ENCODE measurements at places on chromosomes 7 and 10. TPM values are rescaled to one million over a fixed set of nuclear protein-coding genes. Genes with fewer than 3 reads are reported as not detected.
A peak's percentile ranks its signal among the peaks of the same experiment; 100 is the strongest.

MEPCE gene
- total RNA-seq: 50.2 TPM

HOXA5 gene
- total RNA-seq: not detected

DNA sequence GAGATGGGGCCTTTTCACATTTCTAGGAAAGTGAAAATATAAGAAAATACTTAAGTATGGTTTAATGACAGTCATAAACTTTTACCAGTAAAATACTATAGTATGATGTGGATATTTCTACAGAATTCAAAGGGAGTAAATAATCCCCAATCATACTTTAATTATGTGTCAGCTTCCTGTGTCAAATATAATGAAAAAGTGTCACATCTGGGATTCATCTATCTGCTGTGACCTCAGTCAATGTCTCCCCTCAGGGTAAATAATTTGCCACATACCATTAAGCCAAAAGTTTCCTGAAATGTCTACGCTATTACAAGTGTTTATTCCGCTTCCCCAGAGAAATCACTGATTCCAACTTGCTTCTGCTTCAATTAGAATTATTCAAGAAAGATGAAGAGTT is 110.5 kb downstream of the ITGA8 start:
- H3K27me3 ChIP-seq: peaks cover 4% of the 10 kb centered on the region
- H3K4me1 ChIP-seq: no peaks in the 10 kb centered on the region
- H3K4me3 ChIP-seq: no peak overlapping the region
- DNase-seq: no peak
- no peak overlapping the region for H3K27ac ChIP-seq

ZNF365 gene
- not detected for total RNA-seq

DNA sequence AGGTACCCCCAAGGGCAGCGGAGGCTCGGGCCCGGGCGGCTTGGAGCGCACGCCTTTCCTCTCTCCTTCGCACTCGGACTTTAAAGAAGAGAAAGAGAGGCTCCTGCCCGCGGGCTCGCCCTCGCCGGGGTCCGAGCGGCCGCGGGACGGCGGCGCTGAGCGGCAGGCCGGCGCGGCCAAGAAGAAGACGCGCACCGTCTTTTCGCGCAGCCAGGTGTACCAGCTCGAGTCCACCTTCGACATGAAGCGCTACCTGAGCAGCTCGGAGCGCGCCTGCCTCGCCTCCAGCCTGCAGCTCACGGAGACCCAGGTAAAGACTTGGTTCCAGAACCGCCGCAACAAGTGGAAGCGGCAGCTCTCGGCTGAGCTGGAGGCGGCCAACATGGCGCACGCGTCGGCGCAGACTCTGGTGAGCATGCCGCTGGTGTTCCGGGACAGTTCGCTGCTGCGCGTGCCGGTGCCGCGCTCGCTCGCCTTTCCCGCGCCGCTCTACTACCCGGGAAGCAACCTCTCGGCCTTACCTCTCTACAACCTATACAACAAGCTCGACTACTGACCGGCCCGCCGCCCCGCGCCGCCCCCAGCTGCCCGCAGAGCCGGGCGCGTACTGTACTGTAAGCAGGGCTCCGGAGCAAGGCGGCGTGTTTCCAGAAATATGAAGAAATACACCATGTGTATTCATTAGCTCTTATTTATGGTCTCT is 1.8 kb downstream of the HMX2 start:
- H3K27me3 ChIP-seq: peaks cover 55% of the 10 kb centered on the region
- H3K36me3 ChIP-seq: peaks cover 8% of the 10 kb centered on the region
- H3K27ac ChIP-seq: peak overlapping the region; percentile 28
- peaks cover 53% of the 10 kb centered on the region for H3K4me1 ChIP-seq
- H3K4me3 ChIP-seq: peak overlapping the region; percentile 62
- DNase-seq: no peak

DNA sequence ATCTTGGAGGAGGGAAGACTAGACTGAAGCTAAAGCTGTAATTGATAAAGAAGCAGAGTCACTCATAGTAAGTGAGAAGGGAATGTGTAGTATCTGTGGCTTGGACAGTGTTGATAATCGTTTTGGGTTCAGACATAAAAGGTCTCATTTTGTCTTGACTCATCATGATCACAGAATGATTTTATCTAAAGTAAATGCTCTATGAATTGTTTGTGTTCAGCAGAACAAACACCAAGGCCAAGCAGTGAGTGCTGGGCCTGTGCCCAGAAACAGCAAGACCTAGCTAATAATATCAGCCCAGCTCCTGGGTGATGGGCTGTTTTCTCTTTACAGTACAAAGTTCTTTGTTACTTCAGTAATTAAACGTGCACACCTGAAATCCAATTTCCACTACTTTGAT is 26.7 kb upstream of the CD36 start:
- no peak overlapping the region for H3K4me3 ChIP-seq
- H3K36me3 ChIP-seq: no peaks in the 10 kb centered on the region
- H3K27me3 ChIP-seq: no peaks in the 10 kb centered on the region
- DNase-seq: no peak
- no peak overlapping the region for H3K27ac ChIP-seq

ZNF862 gene
- 24.8 TPM for total RNA-seq

FEZF1 gene
- total RNA-seq: not detected

GRCh38 chr10:60266513-60266912 is 123.2 kb downstream of the ANK3 start:
- H3K36me3 ChIP-seq: no peaks in the 10 kb centered on the region
- no peak for DNase-seq
- no peak overlapping the region for H3K4me3 ChIP-seq
- H3K4me1 ChIP-seq: no peaks in the 10 kb centered on the region
- H3K27me3 ChIP-seq: peaks cover 8% of the 10 kb centered on the region
- H3K27ac ChIP-seq: no peak overlapping the region

GRCh38 chr7:40717242-40717641 is 582.4 kb downstream of the SUGCT start:
- no peak overlapping the region for H3K27ac ChIP-seq
- DNase-seq: peak; percentile 62
- H3K4me1 ChIP-seq: peaks cover 4% of the 10 kb centered on the region

- no peak overlapping the region for H3K4me3 ChIP-seq
- no peak for DNase-seq
- H3K4me1 ChIP-seq: no peaks in the 10 kb centered on the region
- no peak overlapping the region for H3K27ac ChIP-seq
- H3K36me3 ChIP-seq: no peaks in the 10 kb centered on the region
- H3K27me3 ChIP-seq: peaks cover 20% of the 10 kb centered on the region
Observed at GRCh38 chr7:29063236-29063635, 83.1 kb downstream of the CPVL start.

DNA sequence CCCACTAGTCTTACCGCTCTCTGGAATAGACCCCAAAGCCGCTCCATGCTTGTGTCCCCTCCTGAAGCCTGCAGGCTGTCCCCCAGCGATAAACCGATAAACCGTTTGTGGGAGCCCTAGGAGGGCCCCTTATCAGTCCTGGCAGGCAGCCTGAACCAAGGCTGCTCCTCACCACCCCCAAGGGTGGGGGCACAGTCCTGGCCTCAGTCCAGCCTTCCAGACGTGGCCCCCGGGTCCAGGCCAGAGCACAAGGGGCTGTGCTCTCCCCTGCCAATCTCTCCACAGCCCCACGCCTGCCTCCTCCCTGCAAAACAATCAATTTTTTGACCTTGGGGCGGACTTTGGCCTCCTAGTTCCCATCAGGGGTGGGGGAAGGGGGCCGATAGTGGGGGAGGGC is at the start of gene TFR2:
Gene TFR2, minus strand, starts transcription at position 90 of the 397 bp plus-strand sequence. Its CDS starts 43 bp downstream, at position 47.
- no peak within 1 kb of the TSS for H3K27ac ChIP-seq
- H3K4me1 ChIP-seq: no peaks in the 10 kb centered on the region
- no peak within 1 kb of the TSS for H3K4me3 ChIP-seq
- DNase-seq: no peak
- no peaks in the 10 kb centered on the region for H3K36me3 ChIP-seq

DNA sequence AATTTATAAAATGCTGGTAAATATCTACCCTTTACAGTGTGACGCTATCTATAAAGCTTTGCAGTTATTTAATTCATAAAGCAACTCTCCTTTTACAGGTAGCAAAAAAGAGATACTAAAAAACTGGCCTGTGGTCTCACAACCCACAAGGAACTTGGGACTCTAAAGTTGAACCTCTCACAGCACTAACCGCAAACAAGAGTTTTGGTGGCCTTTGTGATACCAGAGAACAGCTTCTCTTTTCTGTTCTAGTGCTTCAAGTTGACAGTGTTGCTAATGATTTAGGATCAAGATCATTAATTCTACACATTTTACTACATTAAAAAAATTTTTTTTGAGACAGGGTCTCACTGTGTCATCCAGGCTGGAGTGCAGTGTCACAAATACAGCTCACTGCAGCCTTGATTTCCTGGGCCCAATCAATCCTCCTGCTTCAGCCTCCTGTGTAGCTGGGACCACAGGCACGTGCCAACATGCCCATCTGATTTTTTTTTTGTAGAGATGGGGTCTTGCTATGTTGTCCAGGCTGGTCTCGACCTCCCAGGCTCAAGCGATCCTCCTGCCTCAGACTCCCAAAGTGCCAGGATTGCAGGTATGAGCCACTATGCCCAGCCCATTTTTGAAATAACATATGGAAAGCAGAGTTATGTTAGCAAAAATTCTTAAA is 56.0 kb upstream of the ST8SIA6 start:
- no peaks in the 10 kb centered on the region for H3K27me3 ChIP-seq
- DNase-seq: peak; percentile 65
- H3K4me1 ChIP-seq: peaks cover 54% of the 10 kb centered on the region
- H3K27ac ChIP-seq: peak overlapping the region; percentile 76

DNA sequence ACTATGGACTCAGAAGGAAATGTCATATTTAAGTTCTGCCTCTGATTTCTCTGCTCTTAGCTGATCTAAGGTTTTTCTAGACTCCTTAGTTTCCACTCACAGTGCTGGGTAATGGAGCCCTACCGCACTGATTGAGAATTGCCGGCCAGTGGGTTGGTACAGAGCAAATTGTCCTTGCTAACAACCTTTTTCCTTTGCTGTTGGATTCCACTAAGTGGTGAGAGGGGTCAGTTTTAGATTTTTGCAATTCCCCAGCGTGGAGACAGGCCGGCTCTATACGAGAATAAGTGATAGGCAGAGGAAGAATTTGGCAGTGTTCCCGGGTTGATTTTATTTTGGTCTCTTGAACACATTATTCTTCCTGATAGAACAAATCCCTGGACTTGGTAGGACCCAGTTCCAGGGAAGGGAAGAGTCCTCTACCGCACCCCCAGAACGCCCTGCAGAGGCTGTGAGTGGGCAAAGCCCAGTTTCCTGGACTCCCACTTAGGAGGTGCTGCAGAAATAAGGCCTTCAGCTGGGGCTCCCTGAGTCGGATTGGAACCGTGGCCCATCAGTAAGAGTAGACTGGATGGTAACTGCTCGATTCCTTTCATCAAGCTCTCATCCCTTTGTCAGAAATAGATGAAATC is 3.0 kb upstream of the NRP1 start:
- peaks cover 15% of the 10 kb centered on the region for H3K4me1 ChIP-seq
- no peaks in the 10 kb centered on the region for H3K36me3 ChIP-seq
- no peak for DNase-seq
- no peak overlapping the region for H3K27ac ChIP-seq
- H3K27me3 ChIP-seq: peaks cover 61% of the 10 kb centered on the region

- H3K4me1 ChIP-seq: no peaks in the 10 kb centered on the region
- peaks cover 22% of the 10 kb centered on the region for H3K36me3 ChIP-seq
- H3K27ac ChIP-seq: no peak overlapping the region
- H3K4me3 ChIP-seq: no peak overlapping the region
Observed at GRCh38 chr7:30717181-30717580, 34.8 kb upstream of the INMT start.

WDFY4 gene
- not detected for total RNA-seq

HTR7 gene
- total RNA-seq: not detected

DNA sequence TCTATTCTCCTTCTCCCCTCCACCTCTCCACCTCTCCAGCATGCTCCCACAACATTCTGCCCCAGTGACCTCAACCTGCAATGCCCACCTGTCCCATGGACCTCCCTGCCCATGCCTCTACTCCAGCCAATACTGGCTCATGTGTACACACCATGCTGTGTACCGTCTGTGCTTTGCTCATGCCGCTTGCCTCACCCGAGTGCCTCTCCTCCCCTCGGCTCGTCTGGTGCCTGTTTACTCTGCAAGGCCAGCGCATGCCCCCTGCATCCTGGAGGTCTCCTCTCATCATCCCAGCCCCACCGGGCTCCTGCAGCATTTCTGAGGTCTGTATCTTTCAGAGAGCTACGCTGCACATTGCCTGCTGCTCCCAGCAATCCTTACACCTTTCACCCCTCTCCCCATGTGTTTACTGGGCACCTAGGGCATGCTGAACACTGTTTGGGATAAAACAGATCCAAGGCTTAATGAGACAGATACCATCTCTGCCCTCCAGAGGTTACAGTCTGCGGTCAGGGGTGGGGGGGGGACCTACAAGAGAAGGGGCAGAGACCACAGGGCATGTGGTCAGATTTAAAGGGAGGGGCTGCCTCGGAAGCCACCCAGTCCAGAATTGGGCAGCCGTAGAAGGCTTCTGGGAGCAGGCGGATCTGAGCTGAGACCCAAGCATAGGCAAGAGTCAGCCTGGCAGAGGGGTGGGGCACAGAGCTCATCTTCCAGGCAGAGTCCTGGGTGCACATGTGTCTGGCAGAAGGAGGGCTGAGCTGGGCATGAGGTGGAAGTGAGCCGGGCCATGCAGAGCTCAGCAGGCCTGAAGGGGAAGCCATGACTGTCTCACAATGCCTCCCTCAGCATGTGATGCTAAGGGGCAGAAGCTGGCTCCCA is 29.6 kb upstream of the PSAP start:
- H3K27ac ChIP-seq: no peak overlapping the region
- peaks cover 13% of the 10 kb centered on the region for H3K4me1 ChIP-seq
- H3K4me3 ChIP-seq: no peak overlapping the region

SPDYE8 gene
- not detected for total RNA-seq

DNA sequence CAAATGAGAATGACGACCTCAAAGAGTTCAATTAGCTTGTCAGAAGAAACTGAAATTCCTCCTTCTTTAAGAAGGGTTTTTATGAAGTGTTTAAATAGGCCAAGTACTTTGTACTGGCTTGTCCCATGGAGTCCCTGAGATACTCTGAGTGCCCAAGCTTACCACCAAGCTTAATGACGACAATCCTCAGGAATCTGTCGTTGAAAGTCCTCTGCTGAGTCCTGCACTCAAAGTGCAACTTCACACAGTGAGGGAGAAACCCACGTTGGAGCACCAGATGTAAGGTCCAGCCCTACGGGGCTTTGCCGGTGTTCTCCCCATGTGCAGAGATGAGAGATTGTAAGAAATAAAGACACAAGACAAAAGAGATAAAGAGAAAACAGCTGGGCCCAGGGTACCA is 42.8 kb upstream of the AKR1C2 start:
- no peaks in the 10 kb centered on the region for H3K27me3 ChIP-seq
- no peak overlapping the region for H3K27ac ChIP-seq
- H3K4me1 ChIP-seq: no peaks in the 10 kb centered on the region
- H3K36me3 ChIP-seq: no peaks in the 10 kb centered on the region

GRCh38 chr7:100875356-100875751 is 451 bp downstream of the SRRT start:
- DNase-seq: peak; percentile 68
- H3K4me1 ChIP-seq: peaks cover 55% of the 10 kb centered on the region
- H3K27me3 ChIP-seq: no peaks in the 10 kb centered on the region
- H3K36me3 ChIP-seq: peaks cover 66% of the 10 kb centered on the region
- peak overlapping the region; percentile 100 for H3K27ac ChIP-seq

Data from activated CD8-positive, alpha-beta memory T cell treated with anti-CD3 and anti-CD28 coated beads, Interleukin-2, amount 10 ng/mL, durations not matched to agents 7 days and 5 days (primary cell).